ENCODE measurements at places on chromosomes 4 and X. TPM values are rescaled to one million over a fixed set of nuclear protein-coding genes. Genes with fewer than 3 reads are reported as not detected.

Gene DNAAF6
- total RNA-seq = not detected

Gene AKAP14
- not detected for total RNA-seq

Gene ADH1B
- total RNA-seq = not detected

Gene GPR173
- total RNA-seq = 0.19 TPM

Gene MPC1L
- not detected for total RNA-seq

Gene HDX
- total RNA-seq = 4.6 TPM

Gene GABRG1
- total RNA-seq = not detected

Gene TET2
- 7.1 TPM for total RNA-seq

Gene TEX13C
- total RNA-seq = not detected

GRCh38 chr4:105140684-105141490 lies 5.8 kb upstream of the TET2 start:
- no peak for DNase-seq
- H3K27ac ChIP-seq = no peak overlapping the region
- no peaks in the 10 kb centered on the region for H3K27me3 ChIP-seq
- H3K36me3 ChIP-seq = no peaks in the 10 kb centered on the region
- H3K4me1 ChIP-seq = no peaks in the 10 kb centered on the region

DNA sequence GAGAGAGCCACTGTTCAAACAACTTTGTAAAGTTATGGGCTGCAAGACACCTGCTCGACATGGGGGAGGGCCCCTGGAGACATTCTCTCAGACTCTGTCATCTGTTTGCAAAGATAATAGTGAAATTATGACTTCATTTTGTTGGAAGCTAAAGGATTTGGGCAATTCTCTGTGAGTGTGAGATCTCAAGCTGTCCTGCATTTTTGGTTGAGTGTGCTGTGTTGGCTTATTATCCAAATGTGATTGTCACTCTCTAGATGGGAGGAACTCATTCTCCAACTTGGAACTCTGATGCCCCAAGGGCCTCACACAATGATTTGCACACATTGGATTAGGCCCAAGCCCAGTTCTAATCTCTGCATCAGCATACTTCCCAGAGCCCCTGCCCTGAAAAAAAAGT lies 63.7 kb downstream of the STK32B start:
- no peak overlapping the region for H3K4me3 ChIP-seq
- H3K36me3 ChIP-seq = no peaks in the 10 kb centered on the region
- DNase-seq = no peak
- no peaks in the 10 kb centered on the region for H3K27me3 ChIP-seq
- no peak overlapping the region for H3K27ac ChIP-seq

DNA sequence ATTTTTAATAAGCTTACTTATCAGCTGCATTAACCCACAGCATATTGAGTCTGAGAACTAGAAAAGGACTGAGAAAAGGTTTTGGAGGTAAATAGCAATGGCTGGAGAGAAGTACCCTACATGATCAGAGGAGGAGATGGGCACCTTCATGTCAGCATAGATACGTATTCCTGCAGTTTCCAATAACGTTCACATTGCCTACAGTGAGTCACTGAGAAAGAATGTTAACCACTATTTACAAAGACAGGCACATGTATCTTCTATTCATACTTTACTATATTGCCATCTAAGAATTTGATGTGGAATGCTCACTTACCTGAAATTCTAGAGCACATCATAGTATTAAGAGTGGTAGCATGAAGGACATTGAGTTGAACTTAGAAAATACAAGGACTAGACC lies 92.5 kb downstream of the TLL1 start:
- H3K4me1 ChIP-seq = no peaks in the 10 kb centered on the region
- no peaks in the 10 kb centered on the region for H3K27me3 ChIP-seq
- H3K27ac ChIP-seq = no peak overlapping the region
- no peak for DNase-seq

- no peaks in the 10 kb centered on the region for H3K4me1 ChIP-seq
- H3K27ac ChIP-seq = no peak overlapping the region
- H3K27me3 ChIP-seq = no peaks in the 10 kb centered on the region
- no peaks in the 10 kb centered on the region for H3K36me3 ChIP-seq
- DNase-seq = no peak
These were observed 376.0 kb downstream of the GBA3 start for GRCh38 chr4:23068756-23069155.

- H3K36me3 ChIP-seq = no peaks in the 10 kb centered on the region
- no peak for DNase-seq
- peaks cover 10% of the 10 kb centered on the region for H3K4me1 ChIP-seq
- H3K4me3 ChIP-seq = no peak overlapping the region
- no peak overlapping the region for H3K27ac ChIP-seq
These were observed 3.5 kb downstream of the GPR34 start for GRCh38 chrX:41692162-41692749.

DNA sequence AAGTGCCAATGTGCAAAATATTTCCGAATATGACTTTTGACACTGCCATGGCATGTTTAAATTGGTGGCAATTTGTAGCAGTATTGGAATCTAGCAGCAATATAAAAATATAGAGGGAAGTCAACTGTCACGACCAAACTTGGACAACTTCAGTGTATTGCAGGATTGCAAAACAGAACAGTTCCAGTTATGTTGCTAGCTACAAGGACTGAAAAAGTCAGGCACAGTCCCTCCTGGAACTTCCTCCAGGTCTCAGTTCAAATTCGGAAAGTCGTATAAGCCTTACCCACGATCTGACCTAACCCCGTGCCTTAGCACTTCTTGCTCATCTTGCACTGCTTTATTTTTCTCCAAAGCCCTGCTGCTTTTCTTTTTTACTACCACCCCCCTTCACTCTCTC lies 390.0 kb upstream of the GALNT7 start:
- H3K27ac ChIP-seq = no peak overlapping the region
- H3K27me3 ChIP-seq = no peaks in the 10 kb centered on the region
- no peaks in the 10 kb centered on the region for H3K36me3 ChIP-seq
- no peak overlapping the region for H3K4me3 ChIP-seq

- H3K27me3 ChIP-seq = no peaks in the 10 kb centered on the region
- no peaks in the 10 kb centered on the region for H3K4me1 ChIP-seq
- DNase-seq = no peak
- H3K36me3 ChIP-seq = no peaks in the 10 kb centered on the region
- H3K27ac ChIP-seq = no peak overlapping the region
These were observed 170.6 kb upstream of the FAM9B start for GRCh38 chrX:9204560-9204959.

- no peaks in the 10 kb centered on the region for H3K36me3 ChIP-seq
- H3K27ac ChIP-seq = no peak overlapping the region
- no peaks in the 10 kb centered on the region for H3K4me1 ChIP-seq
- DNase-seq = no peak
- peaks cover 11% of the 10 kb centered on the region for H3K27me3 ChIP-seq
- H3K4me3 ChIP-seq = no peak overlapping the region
These were observed 3.7 kb downstream of the CRMP1 start for GRCh38 chr4:5889002-5889696.

- H3K27me3 ChIP-seq = no peaks in the 10 kb centered on the region
- DNase-seq = no peak
- no peak overlapping the region for H3K4me3 ChIP-seq
- H3K4me1 ChIP-seq = no peaks in the 10 kb centered on the region
These were observed 146.1 kb downstream of the RBM46 start for GRCh38 chr4:154927126-154927680.

DNA sequence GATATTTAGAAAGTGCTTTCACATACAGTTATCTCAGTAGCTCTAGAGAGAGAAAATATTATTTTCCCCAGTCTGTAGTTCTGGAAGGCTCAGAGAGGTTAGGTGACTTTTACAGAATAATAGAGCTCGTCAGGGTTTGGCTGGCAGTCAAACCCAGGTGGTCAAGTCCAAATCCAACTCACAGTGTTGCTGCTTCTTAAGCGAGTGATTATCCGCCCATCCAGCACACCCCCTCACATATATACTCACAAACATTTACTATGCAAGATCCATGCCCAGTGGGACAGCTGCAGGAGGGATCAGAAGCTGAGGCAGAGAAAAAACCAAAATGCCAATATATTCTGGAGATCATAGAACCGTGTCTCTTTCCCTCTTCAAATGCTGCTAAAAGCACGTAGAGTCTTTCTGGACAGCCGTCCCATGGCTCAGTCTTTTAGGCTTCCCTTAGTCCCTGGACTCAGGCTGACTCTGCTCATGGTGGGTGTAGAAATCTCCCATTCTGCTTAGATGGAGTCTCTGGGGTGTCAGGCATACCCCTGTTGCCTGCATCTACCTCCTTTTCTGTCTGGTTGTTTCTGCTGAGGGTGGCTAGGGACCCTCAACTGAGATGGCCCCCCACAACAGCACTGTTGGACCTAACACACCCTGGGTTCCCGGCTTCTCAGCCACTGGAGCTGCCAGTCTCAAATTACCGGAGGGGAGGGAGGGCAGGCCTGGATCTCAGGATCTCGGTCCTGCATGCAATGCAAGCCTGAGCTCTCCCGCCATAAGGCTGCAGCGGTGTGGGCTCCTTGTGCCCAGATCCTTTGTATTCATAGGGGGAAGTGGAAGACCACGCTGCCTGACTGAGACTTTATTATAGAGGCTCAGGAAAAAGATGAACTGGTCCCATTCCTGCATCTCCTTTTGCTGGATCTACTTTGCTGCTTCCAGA lies at the start of gene CHRNA9:
TSS of gene CHRNA9 (plus strand) at position 743 of the 934 bp plus-strand sequence. CDS start at position 878, 135 bp downstream.
- no peak within 1 kb of the TSS for H3K4me3 ChIP-seq
- no peak for DNase-seq
- H3K36me3 ChIP-seq = no peaks in the 10 kb centered on the region
- no peaks in the 10 kb centered on the region for H3K4me1 ChIP-seq
- H3K27ac ChIP-seq = no peak within 1 kb of the TSS
- no peaks in the 10 kb centered on the region for H3K27me3 ChIP-seq

- no peaks in the 10 kb centered on the region for H3K27me3 ChIP-seq
- DNase-seq = no peak
- no peak overlapping the region for H3K4me3 ChIP-seq
- H3K36me3 ChIP-seq = no peaks in the 10 kb centered on the region
These were observed 60.9 kb downstream of the SH2D1A start for GRCh38 chrX:124407226-124407625.

GRCh38 chr4:172392741-172393140 lies 579.5 kb downstream of the GALNTL6 start:
- no peak overlapping the region for H3K27ac ChIP-seq
- no peak for DNase-seq
- H3K27me3 ChIP-seq = no peaks in the 10 kb centered on the region
- H3K4me3 ChIP-seq = no peak overlapping the region
- H3K36me3 ChIP-seq = no peaks in the 10 kb centered on the region
- H3K4me1 ChIP-seq = no peaks in the 10 kb centered on the region

- no peak overlapping the region for H3K27ac ChIP-seq
- H3K4me3 ChIP-seq = no peak overlapping the region
- DNase-seq = no peak
These were observed 2062.0 kb downstream of the ARAP2 start for GRCh38 chr4:34182306-34182705.

All from SJSA1 (cell line).